Activated CD8-positive, alpha-beta memory T cell treated with anti-CD3 and anti-CD28 coated beads for 4 hours (primary cell): ENCODE measurements at places on chromosomes 5 and 9.

DNA sequence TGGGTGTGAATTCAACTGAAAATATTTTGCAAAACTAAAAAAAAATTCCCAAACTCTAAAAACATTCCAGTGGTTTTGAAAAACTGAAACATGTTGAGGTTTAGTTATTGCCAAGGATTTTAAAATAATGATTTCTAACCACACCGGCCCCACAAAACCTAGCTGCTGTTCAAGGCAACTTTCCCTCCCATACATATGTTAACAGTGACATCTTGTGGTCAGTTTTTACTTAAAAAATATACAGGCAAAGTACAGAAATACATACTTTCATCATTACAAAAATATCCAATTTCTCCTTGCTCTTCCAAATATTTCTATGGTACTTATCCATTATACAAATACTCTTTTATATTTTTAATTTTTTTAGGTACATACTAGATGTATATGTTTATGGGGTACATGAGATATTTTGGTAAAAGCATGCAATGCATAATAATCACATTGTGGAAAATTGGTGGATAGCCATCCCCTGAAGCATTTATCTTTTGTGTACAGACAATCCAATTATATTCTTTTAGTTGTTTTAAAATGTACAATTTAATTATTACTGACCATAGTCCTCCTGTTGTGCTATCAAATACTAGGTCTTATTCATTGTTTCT is 34.4 kb upstream of the MRPS30 start:
- no peak for DNase-seq

- DNase-seq: no peak
These were observed 7.1 kb upstream of the PCSK1 start for GRCh38 chr5:96440185-96440538.

- DNase-seq: no peak
These were observed 104.6 kb downstream of the PCSK5 start for GRCh38 chr9:75995066-75995465.

GRCh38 chr9:36479101-36479500 is 79.0 kb upstream of the RNF38 start:
- DNase-seq: no peak

DNA sequence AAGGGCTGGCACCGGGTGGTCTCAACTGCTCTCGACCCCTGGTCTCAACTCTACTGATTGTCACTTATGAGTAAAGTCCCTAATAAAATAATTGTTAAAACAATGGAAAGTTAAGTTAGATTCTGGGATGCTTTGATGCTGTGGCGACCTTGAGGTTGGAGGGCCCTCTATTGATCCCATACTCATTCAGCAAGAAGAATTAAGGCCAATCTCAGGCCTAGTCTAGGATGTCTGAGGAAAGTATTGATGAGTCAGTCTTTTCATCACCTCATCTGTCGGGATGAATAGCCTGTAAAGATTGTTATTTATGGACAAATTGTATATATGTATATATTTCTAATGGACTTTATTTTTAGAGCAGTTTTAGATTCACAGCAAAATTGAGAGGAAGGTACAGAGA is 50.8 kb downstream of the WDR36 start:
- no peak for DNase-seq

- no peak for DNase-seq
These were observed 8.7 kb downstream of the SLC6A19 start for GRCh38 chr5:1209896-1210776.

GRCh38 chr5:79728396-79728795 is 38.8 kb downstream of the CMYA5 start:
- DNase-seq: no peak

DNA sequence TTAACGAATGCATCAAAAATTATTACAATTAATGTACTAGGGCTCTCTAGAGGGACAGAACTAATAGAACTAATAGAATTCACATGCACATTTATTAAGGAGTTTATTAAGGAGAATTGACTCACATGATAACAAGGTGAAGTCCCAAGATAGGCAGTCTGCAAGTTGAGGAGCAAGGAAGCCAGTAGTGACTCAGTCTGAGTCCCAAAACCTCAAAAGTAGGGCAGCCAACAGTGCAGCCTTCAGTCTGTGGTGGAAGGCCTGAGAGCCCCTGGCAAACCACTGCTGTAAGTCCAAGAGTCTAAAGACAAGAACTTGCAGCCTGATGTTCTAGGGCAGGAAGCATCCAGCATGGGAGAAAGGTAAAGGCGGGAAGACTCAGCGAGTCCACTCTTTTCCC is 633.8 kb downstream of the SEMA5A start:
- DNase-seq: no peak

GRCh38 chr5:11252075-11252474 is 491.0 kb upstream of the DAP start:
- no peak for DNase-seq

- no peak for DNase-seq
These were observed 18.3 kb upstream of the CLPTM1L start for GRCh38 chr5:1363160-1363559.

GRCh38 chr9:113524468-113524867 is 60.9 kb downstream of the RGS3 start:
- DNase-seq: no peak

DNA sequence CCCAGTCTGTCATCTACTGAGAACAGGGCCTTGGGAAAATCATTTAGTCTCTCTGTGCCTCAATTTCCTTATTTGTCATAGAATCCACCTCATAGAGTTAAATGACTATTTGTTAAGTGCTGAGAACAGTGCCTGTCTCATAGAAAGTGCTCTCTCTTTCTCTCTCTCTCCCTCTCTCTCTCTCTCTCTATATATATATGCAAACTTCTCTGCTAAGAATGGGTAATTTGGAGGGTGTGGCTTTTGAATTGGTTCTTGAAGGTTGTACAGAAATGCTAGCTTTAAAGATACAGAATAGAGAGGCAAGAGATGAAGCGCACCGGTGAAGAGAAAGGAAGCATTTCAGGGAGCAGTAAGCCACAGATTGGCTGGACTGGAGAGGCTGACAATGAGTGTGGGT is 197.4 kb downstream of the FBN2 start:
- DNase-seq: no peak

DNA sequence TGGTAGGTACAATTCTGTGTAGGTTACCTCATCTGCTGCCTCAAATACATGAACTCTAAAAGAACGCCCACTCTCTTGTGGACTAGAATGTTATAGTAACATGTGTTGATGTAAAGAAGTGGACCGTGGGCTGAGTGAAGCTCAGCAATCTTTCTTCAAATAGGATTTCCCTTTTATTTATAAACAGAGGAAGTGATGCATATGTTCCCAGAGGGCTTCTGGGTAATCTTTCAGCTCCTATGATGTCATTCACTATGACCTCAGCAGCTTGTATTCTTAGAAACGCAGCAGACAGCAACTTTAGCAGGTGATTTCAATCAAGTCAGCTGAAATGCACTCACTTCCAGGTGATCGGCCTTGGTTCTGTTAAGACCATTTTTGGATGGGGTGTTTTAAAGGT is 14.4 kb downstream of the F2RL2 start:
- DNase-seq: no peak
